ENCODE measurements at places on chromosomes 11 and 22.

DNA sequence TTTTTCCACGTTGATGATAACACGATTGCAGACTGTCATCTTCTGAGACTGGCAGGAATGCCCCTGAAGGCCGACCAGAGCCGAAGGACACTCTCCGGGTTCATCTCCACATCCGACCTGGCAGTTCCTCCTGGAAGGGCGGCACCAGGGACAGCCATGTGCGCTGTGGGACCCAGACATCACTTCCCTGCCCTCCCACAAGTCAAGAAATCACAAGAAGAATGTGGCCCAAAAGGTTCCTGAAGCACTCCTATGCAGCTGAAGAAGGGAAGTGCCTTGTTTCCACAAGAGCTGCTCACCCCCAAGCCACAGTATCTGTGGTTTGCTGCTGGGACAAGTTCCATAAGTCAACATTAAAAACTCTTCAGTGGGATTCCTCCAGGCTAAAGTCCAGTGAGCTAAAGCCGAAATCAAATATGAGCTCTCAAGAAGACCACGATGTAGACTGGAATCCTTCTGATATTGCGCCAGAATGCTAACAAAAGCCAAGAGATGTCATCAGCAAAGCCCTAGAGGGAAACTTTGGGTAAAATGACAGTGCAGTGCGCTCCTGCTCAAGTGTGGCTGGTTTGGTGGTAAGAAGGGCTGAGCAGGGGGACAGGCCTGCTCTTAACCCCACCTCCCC is 21.2 kb downstream of the PACSIN2 start:
- DNase-seq, result no peak

- no peak for DNase-seq
Observed at GRCh38 chr11:131851964-131852755, 481.7 kb downstream of the NTM start.

DNA sequence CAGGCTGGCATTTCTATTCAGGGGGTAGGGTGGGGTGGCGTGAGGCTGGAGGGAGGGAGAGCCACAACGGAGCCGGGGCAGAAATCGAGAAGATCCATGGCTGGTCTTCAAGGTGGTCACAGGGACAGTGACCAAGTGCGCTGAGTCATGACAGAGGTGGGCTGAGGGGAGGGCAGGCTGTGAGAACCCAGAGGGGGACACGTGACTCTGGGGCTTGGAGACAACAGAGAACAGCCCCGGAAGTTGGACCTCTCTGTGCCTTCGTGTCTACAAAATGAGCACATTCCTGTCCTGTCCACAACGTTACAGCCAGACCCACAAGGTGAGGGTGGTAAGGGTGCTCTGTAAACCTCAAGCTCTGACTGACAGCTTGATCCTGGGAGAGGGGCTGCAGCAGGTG is 35.1 kb upstream of the ARFGAP3 start:
- DNase-seq, result no peak

DNA sequence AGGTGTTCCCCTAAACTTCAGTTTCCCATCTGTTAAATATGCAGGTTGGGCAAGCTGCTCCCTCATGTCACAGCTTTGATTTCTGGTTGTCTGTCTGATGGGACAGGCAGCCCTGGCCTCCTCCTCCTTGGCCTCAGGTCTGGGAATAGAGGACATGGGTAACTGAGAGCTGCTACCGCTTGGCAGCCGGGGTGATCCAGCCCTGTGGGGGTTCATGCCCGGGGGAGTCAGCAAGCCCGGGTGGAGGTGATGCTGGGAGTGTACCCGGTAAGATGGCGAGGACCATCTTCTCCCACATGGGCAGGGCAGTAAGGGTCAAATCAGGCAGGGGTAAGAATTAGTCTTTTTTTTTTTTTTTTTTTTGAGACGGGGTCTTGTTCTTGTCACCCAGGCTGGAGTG is 845.0 kb downstream of the TBC1D22A start:
- no peak for DNase-seq

DNA sequence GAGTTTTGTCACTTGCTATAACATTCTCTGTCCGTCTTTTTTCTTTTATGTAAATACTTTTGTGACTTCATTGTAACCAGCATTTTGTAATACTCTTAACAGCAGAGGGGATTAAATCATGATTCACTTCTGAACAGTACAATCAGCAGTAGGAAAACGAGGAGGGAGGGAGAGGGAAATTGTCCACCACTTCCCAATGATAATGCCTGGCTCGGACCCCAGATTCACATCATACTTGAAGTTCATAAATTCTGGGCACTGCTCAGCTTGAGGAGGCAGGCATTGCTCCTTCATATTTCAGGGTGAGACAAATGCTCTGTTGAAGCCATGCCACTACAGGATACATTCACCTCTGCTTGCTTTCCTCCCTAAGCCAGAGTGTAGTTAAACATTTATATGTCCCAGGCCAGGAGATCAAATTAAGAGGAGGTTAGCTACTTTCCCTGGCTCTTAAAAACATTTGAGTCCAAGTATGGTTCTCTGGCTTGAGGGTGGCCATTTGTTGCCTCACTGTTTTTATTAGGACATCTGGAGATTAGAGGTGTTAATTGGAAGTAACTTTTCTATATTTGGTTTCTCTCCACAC is 129.0 kb upstream of the LDLRAD3 start:
- DNase-seq, result no peak

- DNase-seq, result no peak
Observed at GRCh38 chr11:61502522-61502921, 6.0 kb upstream of the LRRC10B start.

DNA sequence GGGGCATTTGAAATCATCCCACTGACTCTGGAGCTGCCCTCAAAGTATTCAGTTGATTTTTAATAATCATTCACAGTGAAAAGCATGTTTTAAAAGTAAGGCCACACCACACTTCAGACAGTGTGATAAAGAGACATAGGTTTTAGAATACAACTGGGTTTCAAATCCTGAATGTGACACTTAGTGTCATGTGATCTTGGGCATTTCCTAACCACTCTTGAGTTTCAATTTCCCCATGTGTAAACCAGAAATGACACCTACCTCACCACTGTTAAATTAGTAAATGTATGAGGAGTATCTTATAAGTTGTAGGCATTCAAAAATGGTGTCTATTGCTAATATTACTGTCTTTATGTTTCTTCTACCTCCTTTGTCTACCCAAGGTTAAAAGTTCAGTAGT is 5.4 kb downstream of the TMEM123 start:
- DNase-seq, result no peak

DNA sequence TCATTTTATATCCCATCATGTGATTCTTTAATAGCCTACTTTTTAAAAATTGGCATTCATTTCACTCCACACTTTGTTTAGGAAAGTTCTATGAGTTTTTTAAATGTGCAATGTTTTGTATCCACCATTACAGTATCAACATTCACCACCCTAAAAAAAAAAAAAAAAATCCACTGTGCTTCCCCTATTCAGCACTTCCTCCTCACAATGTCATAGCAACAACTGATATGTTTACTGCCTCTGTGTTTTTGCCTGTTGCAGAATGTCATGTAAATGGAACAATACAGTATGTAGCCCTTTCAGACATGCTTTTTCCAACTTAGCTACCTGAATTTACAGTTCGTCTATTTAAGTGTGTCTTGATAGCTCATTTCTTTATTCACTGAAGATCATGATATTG is 754.2 kb downstream of the FAM181B start:
- no peak for DNase-seq

DNA sequence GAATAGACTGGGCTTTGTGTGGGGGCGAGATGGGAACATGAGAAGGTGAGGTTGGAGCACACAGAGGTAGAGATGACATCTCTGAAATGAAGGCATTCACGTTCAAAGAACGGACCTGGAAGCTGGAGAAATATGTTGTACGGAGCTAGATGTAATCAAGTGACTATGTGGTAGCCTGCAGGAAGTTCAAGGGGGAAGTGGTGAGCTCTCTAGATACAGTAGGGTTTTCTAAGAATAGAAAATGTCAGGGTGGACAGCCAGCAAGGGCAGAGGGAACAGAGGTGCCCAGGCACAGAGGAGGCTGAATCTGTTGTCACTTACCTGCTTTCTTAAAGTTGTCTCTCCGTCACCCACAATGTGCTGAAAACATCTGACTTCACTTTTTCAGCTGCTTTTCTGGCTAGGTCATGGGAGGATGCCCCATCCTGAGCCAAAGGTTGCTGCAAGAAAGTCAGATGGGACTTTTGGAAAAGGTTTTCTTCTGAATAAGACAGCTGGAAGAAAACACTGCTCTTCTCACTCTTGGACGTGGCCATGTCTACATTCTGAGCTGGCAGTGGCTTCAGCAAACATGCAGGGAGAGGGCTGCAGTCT is 171.5 kb upstream of the B3GAT1 start:
- no peak for DNase-seq

DNA sequence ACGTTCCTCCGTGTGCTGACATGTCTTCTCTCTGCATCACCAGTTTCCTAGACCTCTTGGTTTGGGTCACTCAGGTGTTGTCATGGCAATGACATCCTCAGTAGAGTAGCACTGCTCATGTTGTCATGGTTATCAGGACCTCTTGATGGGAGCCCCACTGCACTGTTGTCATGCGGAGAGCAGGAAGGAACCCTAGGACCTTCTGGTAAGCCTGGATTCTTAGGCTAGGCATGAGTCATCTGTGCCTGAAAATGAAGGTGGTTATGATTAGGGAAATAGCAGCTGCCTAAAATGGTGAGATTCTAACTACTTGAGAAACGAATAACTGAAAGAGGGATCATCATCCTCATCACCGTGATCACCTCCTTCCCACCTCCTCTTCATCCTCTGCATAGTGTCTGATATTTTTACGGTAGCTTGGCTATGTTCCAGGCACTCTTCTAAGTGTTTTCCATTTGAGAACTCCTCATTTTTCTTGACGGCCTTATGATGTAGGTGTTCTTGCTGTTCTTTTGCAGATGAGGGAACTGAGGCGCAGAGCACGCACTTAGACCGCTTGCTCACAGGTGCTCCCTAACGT is 858.4 kb downstream of the NTM start:
- DNase-seq, result no peak

GRCh38 chr11:122112470-122113365 is 3.3 kb downstream of the BLID start:
- DNase-seq, result no peak

DNA sequence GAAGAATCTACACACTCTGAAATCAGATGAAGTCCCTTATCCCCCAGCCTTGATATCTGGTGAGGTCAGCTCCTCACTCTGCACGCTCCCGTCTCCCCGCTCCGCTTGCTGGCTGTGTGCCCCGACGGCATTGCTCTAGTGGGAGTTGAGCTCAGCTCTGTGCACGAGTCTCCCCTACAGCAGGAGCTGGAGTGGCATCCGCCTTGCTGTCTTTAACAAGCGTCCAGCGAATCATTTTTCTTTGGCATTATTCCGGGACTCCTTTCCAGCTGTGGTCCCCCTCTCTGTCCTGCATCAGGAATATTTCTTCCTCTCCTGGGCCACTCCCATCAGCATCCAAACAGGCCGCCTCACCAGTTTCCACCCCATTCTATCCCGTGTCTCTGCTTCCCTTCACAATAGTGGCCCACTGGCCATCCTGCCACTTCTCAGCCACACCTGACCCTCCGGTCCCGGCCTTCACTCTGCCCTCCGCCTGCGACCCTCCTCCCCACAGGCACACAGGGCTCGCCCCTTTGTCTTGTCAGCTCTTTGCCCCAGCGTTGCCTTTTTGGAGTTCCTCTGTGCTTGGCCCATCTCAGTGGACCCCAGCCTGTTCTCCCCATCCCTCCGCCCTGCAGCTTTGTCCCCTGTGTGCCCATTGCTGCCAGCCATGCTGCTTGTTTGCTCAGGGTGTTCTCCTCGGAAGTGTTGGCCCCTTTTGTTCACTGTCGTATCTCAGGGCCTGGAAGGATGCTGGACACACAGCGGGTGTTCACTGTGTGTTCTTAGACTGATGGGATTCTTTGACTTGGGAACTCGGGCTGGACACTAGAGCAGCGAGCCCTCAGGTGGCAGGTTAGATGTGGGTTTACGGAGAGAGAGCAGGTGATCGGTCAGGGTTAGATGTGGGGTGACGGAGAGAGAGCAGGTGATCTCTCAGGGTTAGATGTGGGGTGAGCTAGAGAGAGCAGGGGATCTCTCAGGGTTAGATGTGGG is 441.8 kb downstream of the TBC1D22A start:
- DNase-seq, result no peak

- no peak for DNase-seq
Observed at GRCh38 chr11:332651-333480, 12.2 kb upstream of the IFITM3 start.

DNA sequence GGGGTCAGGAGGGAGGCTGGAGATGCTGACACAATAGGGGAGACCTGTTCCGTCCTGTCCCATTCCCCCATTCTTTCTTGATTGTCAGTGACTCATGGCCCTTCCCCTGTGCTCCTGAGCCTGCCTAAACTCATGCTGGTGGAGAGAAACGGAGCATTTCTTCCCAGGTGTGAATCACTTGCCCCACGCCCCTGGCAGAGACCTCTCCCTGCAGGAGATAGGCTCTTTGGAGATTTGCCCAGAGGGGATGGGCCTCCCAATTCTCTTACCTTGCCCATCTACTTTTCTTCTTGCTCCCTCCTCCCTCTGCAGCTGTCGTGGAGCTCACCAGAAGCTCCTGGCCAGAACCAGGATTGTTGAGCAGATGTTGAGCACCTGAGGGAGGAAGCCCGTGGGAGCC is 121.9 kb upstream of the OR9Q1 start:
- DNase-seq, result no peak

- no peak for DNase-seq
Observed at GRCh38 chr11:108906329-108906728, 241.5 kb downstream of the DDX10 start.

DNA sequence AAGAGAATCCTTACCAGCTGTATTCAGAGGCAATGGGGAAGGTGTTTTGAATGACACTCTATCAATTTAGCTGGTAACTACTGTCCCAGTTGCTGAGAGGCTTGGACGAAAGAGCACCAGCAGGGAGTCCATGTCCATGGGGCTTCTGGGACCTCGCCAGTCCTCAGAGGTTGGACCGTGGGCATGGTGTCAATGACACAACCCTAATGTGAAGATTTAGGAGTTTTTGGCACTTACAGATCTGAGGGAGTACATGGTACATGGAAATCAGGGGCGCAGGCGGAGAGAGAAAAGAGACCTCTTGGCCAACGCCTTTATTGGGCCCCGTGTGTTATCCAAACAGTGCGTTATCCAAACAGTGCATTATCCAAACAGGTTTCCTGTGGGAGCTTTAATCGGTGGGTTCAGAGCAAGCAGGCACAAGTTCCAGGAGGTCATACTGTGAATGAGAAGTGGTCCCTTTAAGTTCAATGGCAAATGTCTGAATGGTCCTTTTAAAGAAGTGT is 169.1 kb upstream of the B3GAT1 start:
- no peak for DNase-seq

DNA sequence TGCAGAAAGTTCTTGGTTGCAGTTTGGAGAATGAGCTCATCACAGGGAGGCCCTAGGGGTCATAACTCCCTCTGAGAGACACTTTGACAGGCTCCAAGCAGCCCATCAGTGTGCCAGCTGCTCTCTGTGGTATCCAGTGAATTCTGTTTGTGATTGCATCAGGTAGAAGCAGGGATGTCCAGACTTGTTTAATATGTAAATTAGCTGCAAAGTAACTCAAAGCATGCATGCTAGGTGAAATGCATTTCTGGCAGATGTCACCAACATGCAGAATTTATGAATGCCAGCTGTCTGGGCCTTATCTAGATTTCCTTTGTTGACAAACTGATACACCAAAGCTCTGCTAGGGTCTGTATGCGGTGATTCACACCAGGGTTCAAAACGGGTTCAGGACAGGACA is 123.6 kb upstream of the MTNR1B start:
- DNase-seq, result no peak

- DNase-seq, result no peak
Observed at GRCh38 chr22:26709617-26710390, 52.4 kb downstream of the MIAT start.

GRCh38 chr11:125958872-125959400 is 13.1 kb downstream of the VSIG10L2 start:
- no peak for DNase-seq
